Small intestine (tissue), 16 donors: ENCODE measurements at places on chromosomes 12 and 14.

DNA sequence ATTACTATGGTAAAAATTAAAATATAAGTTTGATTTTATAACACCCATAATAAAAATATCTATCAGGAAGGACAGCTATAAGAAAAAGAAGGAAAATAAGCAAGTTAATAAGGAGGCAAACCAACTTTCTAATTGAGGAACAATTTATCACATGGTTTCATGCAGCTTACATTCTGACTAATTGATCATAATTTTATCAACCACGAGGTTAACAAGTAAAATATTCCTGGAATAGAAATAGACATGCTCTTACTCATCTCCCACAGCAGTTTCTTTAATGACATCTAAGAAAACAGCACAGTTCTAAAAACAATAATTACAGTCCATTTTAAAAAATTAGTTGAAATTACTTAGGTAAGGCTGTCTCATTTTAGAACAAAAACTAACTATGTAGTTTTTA is 130.8 kb upstream of the KRR1 start:
- DNase-seq, result no peak

GRCh38 chr12:108724054-108724889 is 7.0 kb downstream of the CORO1C start:
- DNase-seq, result peak; percentile 55

DNA sequence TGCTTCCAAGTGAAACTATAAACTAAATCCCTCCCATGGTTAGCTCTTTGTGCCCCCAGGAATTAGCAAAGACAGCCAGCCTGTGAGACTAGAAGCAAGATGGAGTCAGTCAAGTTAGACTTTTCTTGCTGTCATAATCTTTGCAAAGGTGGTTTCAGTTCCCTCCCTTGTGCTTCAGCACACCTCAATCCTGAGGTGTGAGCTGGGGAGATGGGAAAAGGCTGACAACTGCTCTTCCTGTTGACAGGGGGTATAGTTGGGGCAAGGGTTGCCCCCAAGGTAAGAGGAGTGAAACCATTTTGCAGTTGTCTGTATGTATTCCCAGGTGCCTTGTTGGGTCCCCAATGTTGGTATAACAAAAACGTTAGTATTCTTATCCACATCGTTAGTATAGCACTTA is 12.3 kb upstream of the CPM start:
- DNase-seq, result no peak

- DNase-seq, result no peak
These were observed 696.1 kb downstream of the DIO2 start for GRCh38 chr14:79515158-79515557.

- peak; percentile 20 for DNase-seq
These were observed 8.6 kb upstream of the HOXC11 start for GRCh38 chr12:53964315-53964713.

- DNase-seq, result no peak
These were observed 4.4 kb downstream of the KRT2 start for GRCh38 chr12:52647601-52648000.

DNA sequence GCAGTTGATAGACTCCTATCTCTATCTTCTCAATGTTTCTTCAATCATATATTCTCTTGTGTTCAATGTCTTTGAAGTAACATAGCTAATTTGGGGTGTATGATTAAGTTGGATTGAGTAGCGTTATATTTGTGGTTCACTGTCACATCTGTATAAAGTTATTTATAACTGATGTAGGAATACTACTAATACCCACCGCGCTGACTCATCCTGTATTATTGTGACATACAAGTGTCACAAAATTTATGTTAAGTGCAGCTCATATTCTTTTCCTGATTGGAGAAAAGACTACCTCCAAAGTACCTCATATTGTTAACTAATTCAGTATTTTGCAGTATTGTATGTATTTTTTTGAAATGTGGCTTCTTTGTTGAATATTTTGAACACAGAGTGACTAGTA is 940.8 kb downstream of the SLC6A15 start:
- DNase-seq, result no peak

- DNase-seq, result no peak
These were observed 50.3 kb downstream of the KCNA1 start for GRCh38 chr12:4960030-4960429.

GRCh38 chr14:78254911-78255461 is 84.8 kb downstream of the NRXN3 start:
- no peak for DNase-seq

- DNase-seq, result no peak
These were observed 52.7 kb downstream of the CCDC92 start for GRCh38 chr12:123919980-123920360.

DNA sequence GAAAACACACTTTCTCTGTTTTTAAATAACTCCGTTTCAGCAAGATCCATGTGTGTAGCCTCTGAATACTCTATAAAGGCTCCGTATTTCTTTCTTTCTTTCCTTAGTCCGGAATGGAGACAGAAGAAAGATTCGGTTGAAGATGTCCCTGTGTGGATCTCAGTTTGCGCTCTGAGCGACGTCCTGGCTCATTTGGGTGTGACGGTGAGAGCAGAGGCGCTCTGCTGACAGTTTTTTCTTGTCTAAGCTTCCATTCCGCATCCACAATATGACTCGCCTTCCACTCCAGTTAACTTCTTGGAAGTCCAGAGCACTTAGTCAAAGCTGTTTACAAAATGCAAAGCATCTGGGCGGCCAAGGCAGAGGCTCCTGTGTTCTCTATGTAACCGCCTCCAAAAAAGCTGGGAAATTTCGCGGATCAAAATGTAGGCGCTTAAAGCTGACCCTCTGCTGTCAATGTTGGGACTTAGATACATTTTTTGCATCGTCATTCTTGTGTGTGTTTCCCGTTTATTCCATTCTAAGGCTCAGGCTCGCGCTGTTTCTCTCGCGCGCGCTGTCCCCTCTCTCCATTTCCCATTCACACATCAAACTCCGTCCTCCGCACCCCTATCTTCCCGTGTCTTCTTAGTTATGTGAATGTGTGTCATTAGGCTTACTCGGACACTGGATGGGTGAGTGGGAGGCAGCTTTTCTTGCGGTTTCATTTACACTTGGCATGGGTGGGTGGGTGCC is 880 bp upstream of the FLRT2 start:
- peak; percentile 55 for DNase-seq

DNA sequence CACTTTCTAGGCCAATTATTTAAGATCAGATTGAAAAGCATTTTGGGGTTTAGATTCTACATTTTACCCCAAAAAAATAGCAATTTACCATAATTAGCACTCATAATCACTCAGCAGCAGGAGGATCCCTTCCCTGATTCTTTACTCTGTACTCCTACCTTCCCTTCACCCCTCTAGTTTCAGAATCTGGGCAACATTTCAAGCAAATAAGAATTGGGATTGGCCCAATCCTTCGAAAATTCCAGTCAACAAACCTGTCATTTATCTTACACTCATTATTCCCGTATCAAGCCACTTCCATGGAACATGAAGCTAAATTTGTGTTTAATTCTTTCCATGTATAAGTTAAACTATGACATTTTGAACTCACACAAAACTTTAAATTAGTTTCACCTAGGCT is 349.1 kb upstream of the USP15 start:
- DNase-seq, result no peak

GRCh38 chr12:5499566-5500330 is 67.8 kb downstream of the NTF3 start:
- peak; percentile 99 for DNase-seq

GRCh38 chr12:88638966-88639760 is 58.9 kb upstream of the KITLG start:
- DNase-seq, result no peak

DNA sequence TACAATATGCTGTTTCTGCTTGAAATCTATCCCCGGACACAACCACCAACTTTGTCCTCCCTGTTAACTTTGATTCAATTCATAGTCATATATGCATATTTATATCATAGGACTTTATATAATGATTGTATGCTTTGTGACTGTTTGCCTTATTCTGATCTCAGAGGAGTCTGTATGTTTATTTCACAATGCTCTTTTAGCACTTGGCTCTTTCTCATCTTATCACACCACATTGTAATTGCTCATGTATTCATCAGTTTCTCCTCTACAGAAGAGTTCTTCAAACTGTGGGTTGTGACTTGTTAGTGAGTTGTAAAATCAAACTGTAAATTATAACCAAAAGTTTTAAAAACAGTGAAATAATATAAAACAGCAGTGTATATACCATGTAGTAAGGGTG is 21.7 kb upstream of the PPM1A start:
- no peak for DNase-seq

DNA sequence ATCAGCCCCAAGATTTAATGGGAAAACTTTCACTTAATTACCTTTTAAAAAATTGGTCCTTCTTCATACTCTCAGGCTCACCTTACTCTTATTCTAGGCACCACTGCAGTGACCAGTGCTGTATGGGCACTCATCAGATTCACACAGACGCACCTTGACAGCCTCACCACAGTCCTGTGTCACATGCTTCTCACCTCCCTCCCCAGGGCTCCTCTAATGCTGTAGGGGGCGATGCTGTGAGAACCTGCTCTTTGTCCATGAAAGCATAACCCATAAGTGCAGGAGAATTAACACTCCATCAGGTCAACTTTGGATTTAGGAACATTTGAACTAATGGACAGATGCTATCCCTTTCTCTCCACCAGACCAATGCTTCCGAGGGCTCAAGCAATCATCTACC is 13.9 kb upstream of the PPP4R3A start:
- no peak for DNase-seq

DNA sequence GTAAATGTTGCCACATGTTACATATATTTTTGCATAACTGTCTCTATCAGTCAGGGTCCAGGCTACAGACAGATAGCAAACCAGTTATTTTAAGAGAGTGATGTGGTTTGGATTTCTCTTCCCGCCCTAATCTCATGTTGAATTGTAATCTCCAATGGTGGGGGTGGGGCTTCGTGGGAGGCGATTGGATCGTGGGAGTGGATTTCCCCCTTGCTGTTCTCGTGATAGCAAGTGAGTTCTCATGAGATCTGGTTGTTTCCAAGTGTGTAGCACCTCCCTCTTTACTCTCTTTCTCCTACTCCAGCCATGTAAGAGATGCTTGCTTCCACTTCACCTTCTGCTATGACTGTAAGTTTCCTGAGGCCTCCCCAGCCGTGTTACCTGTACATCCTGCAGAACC is 704.2 kb upstream of the TBX3 start:
- no peak for DNase-seq

DNA sequence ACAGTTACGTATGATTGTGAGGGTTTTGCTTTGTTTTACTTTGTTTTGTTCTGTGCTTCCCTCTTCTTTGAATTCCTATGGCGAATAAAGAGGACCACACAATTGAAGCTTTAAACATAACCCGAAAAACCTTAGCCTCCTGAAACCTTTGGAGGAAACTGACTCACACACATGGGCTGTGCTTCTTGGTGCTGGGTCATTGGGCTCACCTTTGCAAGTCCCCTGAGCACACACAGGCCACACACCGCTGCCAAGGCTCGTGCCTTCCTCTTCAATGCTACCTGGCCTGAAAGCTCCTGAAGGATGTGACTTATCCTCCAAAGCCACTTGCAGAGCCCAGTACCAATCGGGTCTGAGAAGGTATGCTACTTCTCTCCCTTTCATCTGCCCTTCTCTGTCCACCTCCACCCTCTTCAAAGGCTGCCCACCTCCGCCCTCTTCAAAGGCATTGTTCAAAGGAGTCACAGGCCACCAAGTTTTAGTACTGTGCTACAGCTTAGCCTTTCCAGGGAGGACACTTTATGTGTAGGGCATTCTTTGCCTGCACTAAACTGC is 114.6 kb downstream of the FOXN3 start:
- no peak for DNase-seq

DNA sequence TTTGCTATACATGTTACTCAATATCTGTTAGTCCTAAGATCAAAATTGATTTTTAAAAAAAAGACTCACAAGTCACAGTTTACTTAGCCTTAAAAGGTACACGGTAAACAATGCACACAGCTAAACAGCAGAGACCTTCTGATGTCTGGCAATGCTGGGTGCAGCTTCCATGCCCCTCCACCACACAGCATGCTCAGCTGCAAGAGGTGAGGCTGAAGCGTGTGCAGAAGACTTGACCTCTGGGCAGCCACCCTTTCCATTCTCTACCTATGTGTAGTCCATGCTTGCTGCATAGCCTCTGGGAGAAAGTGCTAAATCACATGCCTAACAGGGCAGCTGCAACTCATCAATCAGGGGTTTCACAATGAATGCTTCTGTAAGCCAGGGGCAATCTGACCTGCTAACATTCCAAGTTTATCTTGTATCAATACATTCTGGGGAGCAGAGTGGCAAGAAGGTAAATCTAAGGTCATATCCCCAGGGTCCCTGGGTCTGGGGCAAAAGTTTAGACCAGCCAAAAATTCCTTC is 44.5 kb upstream of the AMN1 start:
- DNase-seq, result peak; percentile 69

DNA sequence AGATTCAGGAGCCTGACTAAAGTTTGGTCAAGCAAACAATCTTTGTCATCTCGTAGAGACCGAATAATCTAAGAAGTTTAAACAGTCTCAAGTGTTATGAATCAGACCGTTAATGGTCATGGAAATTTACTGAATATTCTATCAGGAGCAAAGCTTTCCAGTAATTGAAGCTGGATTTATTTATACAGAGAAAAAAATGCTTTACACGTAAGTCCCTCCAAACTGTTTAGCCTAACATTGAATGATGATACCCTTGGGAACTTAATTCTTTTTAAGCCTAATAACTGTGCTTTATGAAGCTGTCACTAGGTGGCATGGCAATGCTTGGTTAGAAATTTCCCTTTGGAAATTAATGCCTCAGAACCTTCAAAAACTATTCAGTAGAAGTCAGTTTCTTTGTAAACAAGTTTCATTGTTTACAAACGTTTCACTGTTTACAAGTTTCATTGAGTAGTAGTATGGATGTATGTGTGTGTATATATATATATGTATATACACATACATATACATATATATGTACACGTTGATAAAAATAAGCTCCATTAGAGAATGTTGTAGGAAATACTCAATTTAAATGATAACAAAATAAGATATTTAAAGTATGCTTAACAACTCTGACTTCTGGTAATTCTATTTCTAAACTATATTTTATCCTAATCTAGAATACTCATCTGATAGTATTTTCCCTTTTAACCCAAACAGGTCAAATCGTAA is 32.1 kb downstream of the DEPDC4 start:
- DNase-seq, result peak; percentile 50

- no peak for DNase-seq
These were observed 12.7 kb downstream of the LTBP2 start for GRCh38 chr14:74599321-74599761.

- DNase-seq, result no peak
These were observed 15.3 kb downstream of the NKX2-1 start for GRCh38 chr14:36504771-36505175.

DNA sequence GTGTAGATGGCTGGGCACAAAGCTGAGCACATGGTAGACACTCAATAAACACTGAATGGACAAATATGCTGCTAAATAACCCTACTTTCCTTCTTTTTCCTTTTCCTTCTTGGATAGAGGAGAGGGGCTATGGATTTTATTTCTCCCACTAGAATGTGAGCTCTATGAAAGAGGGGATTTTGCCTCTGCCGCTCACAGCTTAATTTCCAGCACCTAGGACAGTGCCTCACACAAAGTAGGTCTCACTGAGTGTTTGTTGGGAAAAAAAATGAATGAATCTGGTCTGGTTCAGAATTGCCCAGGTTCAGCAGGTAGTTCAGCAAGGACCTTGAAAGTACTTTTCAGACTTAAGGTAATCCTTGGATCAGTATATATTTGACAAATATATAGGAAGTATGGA is 65.5 kb downstream of the WSCD2 start:
- DNase-seq, result no peak

- peak; percentile 42 for DNase-seq
These were observed 38.6 kb downstream of the SYNE2 start for GRCh38 chr14:63891148-63891975.

GRCh38 chr12:129160282-129160681 is 307.0 kb downstream of the GLT1D1 start:
- no peak for DNase-seq
